T-helper 17 cell (primary cell): ENCODE measurements at places on chromosomes 7 and 10. TPM values are rescaled to one million over a fixed set of nuclear protein-coding genes. Genes with fewer than 3 reads are reported as not detected.

The ZNF804B gene
- total RNA-seq: not detected

- no peak for DNase-seq
Measured at GRCh38 chr10:89147256-89147655, 59.9 kb downstream of the CH25H start.

DNA sequence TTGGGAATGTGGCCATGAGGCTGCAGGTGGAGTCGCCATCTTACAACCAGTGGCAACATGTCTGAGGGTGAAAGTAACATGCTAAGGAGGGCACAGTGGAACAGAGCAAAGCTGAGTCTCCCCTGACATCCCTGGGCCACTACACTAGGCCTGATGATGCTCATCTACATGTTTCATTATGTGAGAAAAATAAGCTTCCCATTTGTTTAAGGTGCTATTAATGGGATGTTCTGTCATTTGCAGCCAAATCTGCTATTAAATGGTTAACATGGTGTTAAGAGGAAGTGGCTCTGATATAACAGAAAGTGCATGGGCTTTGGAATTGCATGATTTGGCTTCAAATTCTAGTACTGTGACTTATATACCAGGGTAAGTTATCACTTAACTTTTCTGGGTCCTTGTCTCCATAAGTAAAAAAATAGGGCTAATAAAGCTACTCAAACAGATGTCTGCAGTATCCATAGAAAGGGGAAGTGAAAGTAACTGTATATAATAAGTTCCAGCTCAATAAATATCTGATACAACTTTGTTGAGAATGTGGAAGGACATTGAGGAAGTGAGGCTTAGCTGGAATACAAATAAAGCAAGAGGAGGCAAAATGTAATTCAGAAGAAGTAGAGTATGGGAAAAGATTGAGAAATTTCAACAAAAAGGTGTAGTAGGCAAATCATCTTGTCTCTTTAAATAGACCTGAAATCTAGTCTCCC is 158.9 kb downstream of the RTKN2 start:
- no peak for DNase-seq

The LRRC27 gene
- 3.5 TPM for total RNA-seq

- no peak for DNase-seq
Measured at GRCh38 chr10:759898-760477, 70.5 kb upstream of the DIP2C start.

The GHRHR gene
- not detected for total RNA-seq

GRCh38 chr7:25187932-25188331 is 40.4 kb downstream of the NPVF start:
- no peak for DNase-seq

- no peak for DNase-seq
Measured at GRCh38 chr7:116327752-116328151, 117.4 kb downstream of the TES start.

DNA sequence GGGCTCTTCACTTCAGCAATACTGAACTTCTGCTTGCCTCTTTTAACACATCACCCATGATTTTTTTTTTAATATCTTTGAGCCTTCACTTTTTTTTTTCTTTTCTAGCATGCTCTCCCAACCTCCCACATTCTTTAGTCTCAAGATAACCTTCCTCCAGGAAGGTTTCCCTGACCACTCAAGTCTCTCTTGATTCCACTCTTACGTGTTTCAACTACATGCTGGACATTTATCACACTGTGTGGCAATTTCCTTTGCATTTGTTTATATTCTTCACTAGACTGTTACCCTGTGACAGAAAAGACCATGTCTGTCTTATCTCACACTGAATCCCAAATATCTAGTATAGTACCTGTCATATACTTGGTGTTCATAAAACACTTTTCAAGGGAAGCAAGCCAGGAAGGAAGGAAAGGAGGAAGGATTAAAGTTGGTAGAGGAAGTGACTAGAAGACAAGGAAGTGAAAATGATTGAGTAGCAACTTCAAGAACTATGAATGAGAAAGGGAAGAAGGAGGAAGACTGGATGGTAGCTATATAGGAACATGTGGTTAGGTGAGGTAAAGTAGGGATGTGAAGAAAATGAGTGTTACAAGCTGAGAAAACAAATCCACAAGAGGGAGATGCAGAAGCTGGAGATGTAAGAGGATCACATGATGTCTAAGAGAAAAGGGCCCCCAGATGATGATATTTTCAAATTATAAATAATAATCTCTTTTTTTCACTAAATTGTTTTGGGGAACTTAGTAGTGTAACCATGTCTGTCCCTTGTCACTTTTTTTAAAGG is 40.4 kb downstream of the IFIT5 start:
- no peak for DNase-seq

The CCDC136 gene
- 7.7 TPM for total RNA-seq

The LIPF gene
- not detected for total RNA-seq
